ENCODE measurements at places on chromosomes 6 and 20.
A peak's percentile ranks its signal among the peaks of the same experiment; 100 is the strongest.

- no peak for DNase-seq
Observed at GRCh38 chr20:42581311-42581710, 608.4 kb downstream of the PTPRT start.

GRCh38 chr20:56797023-56797422 is 167.9 kb downstream of the TFAP2C start:
- DNase-seq: no peak

- no peak for DNase-seq
Observed at GRCh38 chr20:64193058-64193457, 28.8 kb downstream of the MYT1 start.

GRCh38 chr6:31814677-31815024 is 432 bp downstream of the HSPA1L start:
- DNase-seq: peak; percentile 79

- no peak for DNase-seq
Observed at GRCh38 chr20:23565503-23566045, 2.7 kb downstream of the CST9L start.

DNA sequence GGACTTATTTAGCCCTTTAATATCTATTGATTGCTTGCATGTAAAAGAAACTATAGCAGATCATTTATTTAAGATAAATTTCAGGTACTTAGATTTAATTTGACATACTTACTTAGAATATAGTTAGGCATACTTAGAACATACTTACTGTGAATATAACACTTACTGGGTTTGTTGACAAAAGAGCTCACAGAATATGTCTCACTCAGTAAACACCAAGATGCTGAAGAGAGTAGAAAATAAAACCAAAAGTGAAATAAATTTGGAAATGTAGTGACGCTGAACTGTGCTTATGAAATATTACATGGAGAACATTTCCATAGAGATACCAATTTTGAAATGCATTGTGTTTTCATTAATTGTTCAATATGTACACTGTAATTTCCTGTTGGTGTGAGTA is 615.4 kb upstream of the MAN1A1 start:
- no peak for DNase-seq

DNA sequence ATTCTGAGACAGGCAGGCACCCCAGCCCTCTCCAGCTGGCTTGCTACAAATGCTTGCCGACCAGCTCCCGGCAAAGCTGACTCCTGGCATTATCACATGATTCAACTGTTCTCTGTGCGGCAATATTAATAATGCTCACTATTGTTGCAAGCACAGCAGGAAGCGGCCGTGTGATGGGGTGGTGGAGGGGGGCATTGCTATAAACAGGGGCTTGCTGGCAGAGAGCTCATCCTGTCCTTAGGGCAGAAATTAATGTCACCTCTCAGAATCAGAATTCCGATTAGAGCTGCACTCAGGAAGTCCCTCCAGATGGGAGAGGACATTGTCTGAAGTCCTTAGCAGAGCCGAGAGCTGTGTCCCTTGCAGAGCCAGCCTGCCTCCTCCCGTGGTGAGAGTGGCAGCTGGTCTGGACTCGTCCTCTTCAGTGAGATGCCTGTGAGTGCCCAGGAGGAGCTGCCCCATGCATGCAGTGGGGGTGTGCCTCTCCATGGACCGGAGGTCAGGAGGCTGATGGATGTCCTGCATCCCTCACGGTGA is 162.5 kb downstream of the CDH4 start:
- no peak for DNase-seq

DNA sequence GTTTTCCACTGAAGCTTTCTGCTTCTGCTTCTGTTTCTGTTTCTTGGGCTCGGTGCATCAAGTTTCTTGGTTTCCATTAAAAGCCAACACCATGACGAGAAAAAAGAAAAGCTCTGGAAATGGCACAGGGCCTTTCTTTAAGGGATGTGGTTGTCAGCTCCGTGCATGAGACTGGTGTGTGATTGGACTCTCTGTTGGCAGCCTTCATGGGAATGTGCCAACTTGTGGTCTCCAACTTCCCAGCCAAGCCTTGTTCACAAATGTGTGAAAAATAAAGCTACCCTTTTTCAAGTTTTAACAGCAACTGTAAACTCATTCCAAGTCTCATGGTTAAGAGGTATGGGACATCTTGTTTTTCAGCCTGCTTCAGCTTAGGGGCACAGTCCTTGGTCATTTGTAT is 68.7 kb upstream of the CST7 start:
- no peak for DNase-seq

DNA sequence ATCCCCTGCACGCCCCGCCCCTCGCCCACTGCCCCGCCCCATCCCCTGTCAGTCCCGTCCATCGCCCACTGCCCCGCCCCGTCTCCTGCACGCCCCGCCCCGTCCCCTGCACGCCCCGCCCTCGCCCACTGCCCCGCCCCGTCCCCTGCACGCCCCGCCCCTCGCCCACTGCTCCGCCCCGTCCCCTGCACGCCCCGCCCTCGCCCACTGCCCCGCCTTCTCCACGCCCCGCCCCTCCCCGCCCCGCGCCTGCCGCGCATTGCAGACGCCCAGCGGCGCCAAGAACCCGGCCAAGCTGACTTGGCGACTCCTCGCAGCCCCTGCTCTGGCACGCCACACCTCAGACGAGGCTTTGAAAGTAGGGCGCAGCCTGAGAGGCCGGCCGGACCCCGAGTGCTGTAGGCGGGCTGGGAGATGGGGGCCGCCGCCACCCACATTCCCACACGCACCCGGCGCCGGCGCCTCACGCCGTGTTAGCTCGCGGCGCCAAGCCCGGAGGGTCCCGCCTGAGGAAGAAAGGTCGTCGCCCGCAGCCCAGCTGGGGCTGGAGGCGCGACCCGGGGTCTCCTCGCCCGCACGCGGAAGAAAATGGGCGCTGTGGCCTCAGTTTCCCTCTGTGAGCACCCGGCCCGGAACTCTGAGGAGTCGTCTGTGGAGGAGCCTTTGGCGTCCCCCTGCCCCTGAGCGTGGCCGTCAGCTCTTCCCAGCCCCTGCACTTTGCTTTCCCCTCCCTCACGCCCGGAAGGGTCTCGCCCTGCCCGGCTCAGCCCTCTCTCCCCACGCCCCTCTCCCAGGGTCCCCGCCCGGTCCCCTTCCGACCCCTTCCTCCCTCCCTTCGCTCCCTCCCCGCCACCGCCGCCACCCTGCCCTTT is at the start of gene RAD21L1:
Gene RAD21L1, plus strand, starts transcription at position 262 of the 872 bp plus-strand sequence. CDS start 2,410 bp downstream, outside the sequence.
- DNase-seq: no peak

DNA sequence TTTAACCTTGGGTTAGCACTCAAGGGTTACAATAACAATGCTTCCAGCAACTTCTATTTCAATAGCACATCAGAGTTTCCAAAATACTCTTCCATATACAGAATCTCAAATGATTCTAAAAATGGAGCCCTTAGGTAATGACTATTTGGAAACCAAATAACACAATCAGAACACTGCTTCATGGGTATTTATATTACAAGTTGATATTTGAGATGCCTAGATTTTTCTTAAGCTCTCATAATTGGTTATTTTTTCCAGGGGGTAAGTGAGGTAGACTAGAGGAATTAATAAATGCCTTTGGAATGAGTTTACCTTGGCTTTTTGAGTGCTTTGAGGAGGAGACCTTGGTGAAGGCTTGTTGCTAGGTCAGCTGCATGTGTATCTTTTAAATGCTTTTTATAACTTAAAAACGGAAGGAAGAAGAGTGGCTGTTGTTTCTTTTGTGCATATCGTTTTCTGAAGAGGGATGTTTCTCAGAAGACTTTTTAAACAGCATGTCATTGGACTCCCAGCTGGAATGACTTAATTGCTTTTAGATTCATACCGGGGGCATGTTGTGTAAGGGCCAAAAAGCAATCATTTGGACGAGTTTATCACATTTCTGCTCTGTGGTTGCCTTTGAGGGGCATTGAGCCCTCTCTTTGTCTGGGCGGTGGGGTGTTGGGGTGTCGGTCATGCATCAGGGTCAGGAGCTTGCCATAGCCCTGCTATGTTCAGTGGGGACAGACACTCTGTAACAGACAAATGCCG is 186.0 kb downstream of the DTNBP1 start:
- DNase-seq: no peak

DNA sequence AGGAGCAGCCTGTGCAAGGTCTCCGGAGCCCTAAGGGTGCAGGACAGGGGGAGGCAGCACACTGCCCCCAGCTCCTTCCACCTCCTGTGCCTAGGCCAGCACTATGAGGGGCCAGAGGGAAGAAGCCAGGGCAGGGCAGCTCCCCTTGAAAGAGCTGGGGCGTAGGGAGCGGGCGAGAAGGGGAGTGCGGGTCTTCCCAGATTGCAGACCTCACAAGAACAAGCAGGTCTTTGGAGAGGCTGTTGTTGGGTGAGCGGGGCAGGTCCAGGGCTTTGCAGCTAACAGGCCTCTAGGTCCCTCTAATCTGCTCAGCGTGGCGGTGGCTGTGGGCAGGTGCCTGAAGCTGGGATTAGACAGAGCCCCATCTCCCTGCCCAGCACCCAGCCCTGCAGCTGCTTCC is 22.4 kb upstream of the CST1 start:
- no peak for DNase-seq

DNA sequence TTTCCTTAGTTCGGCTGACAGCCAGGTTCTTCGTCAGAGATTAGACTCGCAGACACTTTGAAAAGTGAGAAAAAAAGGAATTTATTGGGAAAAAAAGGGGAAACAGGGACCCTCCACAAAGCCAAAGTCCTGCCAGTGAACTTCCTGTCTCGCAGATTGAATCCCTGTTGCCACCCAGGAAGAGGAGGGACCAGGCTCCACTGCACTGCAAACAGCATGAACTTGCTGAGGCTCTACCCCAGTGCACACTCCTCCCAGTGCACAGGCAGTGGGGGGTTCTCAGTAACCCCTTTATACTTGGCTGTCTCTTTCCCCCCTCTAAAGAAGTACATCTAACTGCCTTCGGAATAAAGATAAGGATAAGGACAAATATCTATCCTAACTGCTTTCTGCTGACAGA is 959.0 kb downstream of the GRIK2 start:
- DNase-seq: no peak

DNA sequence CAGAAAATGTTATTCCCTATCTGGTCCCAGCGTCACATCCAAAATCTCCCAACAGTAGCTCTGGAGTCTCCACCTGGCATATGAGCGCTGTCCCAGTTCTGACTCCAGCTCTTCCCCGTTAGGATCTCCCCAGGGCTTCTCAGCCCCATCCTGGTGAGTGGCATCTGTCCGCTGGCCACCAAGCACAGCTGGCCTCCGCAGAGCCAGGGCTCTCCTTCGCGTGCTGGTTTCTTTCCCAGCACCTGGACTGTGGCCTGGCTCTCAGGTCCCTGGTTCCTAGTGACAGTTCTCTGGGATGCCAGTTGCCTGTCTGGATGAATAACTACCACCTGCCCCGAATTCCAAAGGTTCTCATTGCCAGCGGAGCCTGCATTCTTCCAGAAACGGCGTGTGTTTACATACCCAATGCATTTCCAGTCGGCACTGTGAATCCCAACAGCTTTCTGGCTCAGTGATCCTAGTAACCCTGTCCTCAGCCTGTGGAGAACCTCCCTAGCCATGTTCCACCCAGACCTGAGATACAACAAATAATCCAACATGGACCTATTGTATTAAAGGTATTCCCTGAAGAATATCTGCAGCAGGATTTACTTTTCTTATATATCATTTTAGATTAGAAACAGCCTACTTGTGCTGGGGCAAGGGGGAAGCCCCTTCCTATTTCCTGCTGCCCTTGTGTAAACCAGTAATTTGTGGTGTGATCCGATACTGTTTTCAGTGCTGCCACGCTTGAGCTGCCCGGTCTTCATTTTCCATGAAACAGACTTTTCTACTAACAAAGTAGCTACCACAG is 69.9 kb upstream of the PDE10A start:
- DNase-seq: no peak

DNA sequence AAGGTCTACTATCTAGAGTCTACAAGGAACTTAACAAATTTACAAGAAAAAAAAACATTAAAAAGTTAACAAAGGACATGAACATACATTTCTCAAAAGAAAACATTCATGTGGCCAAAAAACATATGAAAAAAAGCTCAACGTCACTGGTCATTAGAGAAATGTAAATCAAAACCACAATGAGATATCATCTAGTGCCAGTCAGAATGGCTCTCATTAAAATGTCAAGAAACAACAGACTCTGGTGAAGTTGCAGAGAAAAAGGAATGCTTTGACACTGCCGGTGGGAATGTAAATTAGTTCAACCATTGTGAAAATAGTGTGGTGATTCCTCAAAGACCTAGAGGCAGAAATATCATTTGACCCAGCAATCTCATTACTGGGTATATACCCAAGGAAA is 48.3 kb downstream of the OGFRL1 start:
- no peak for DNase-seq

GRCh38 chr20:32111753-32112152 is 2.2 kb downstream of the TM9SF4 start:
- no peak for DNase-seq

GRCh38 chr20:10673176-10673841 is 490 bp downstream of the JAG1 start:
- DNase-seq: no peak

DNA sequence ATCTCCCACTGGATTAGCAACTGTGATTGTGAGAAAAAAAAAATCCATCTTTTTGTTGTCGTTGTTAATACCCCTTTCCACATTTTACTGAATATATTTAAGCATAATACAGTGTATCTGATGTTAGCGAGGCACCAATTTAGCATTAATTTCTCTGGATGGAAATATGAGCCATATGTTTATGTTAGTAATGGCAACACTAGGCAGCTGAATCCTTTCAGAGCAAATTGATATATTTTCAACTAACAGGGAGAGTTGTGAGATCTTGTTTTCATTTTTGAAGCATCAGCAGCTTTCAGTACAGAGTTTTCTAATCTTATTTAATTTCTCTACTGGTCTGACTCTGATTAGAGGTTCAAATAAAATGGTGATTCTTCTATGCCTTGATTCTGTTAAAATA is 84.8 kb upstream of the HDAC2 start:
- no peak for DNase-seq

GRCh38 chr20:12764053-12764452 is 244.7 kb upstream of the SPTLC3 start:
- DNase-seq: no peak

DNA sequence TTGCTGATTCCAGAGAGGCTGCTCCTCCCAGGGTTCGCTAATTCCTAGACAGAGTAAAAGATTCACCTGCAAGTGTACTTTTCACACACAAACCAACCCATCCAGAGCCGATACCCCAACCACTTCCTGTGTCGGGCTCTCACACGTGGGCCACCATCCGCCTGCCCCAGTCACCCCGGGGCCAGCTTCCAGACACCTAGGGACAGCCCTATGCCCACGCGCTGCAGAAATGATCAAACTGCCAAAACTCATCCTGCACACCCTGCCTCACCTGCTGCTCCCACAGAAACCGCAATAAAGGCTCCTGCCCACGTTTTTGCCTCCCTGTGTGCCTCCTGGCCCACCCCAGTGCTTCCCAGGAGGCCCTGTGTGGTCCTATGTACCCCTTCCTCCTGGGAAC is 59.5 kb downstream of the PSMG4 start:
- DNase-seq: no peak

DNA sequence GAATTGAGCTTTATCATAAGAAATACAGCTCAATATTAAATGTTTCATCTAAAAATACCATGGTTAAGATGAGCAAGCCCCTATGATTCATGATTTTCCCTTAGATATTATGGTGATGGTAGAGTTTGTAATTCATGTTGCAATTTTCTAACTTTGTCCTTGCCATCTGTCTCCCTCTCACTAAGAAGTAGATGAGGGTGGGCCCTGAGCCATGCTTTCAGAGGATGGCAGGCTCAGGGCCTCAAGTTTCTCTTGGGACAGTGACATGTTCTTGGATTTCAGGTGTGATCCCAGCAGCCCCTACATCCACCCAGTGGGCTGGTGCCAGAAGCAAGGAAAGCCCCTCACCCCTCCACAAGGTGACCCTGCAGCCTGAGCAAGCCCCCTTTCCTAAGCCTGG is 25.6 kb downstream of the L3MBTL1 start:
- no peak for DNase-seq

GRCh38 chr20:44210406-44211176 is at the start of gene OSER1:
TSS of gene OSER1 (minus strand) at chr20:44210771. CDS start at chr20:44206957, 3,814 bp downstream.
- DNase-seq: peak; percentile 89

- DNase-seq: no peak
Observed at GRCh38 chr6:158545043-158545966, 14.6 kb upstream of the TMEM181 start.
